Ascending aorta (tissue), 2 donors: ENCODE measurements at places on chromosomes 16 and 17.
A peak's percentile ranks its signal among the peaks of the same experiment; 100 is the strongest.

DNA sequence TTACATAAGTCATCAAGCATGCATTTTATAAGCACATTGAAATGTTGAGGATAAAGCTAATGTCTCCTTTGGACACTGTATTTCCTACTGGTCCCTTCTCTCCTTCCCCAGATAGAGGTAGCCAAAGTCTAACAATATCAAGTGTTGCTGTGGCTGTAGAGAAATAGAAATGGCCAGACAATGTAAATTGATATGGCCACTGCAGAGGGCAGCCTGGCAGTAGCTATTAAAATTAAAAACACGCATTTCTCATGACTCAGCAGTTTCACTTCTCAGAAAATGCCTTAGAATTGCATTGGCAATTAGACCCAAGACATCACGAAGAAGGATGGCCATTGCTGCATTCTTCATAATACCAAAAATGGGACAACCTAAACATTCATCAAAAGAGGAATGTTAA lies 46.8 kb upstream of the MRTFB start:
- DNase-seq = no peak

DNA sequence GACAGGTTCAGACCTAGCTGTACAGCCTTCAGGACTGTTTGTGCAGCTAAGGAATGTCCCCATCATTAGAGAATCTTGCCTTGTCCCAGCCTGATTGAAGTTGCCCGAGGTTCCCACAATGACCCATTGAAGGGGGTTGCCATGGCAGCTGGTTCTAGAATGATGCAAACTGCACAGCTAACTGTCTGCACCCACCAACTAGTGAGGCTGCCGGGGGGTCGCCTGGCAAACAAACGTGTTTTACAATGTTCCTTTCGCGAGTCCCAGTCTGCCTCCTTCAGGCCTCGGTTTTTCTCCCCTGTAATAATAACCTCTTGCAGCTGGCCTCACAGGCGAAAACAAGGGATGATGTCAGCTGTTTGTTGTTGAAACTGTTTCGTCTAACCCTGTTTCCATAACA lies 5.5 kb downstream of the C16orf96 start:
- DNase-seq = no peak

DNA sequence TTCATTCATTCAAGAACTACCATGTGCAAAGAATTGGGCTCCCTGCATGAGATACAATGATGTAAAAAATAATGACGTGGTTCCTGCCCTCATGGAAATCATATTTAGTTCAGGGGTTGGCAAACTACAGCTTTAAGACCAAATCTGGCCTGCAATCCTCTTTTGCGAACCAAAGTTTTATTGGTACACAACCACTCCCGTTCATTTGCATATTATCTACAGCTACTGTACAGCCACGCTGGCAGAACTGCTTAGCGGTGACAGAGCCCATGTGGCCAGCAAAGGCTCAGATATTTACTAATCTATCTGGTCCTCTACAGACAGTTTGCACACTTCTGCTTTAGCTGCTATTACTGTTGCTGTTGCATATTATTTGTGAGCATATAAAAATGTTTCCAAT lies 167.7 kb downstream of the XYLT1 start:
- DNase-seq = no peak

DNA sequence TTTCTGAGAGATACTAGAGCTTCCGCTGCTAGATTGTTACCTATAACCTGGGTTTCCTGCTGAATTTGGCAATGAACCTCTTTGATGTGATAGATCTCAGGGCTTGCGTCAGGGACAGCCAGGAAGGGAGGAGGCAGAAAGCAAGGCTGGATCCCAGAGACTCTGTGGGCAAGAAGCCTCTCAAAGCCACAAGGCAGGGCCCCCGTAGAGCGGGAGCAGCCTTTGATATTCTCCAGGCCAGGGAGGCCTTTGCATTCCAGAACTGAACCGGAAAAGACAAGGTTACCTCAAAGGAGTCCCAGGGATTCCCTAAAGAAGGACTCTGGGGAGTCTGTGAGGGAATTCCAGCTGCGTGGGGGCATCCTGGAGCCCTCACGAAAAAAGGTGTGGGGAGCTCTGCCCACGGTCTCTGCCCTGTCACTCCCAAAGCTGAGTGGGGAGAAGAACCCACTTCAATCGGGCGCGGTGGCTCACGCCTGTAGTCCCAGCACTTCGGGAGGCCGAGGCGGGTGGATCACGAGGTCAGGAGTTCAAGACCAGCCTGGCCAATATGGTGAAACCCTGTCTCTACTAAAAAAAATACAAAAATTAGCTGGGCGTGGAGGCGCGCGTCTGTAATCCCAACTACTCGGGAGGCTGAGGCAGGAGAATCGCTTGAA lies 14.3 kb upstream of the SCIMP start:
- DNase-seq = no peak

GRCh38 chr16:88329726-88330700 lies 52.7 kb upstream of the ZNF469 start:
- DNase-seq = no peak

- no peak for DNase-seq
Observed at GRCh38 chr17:13931111-13931526, 138.2 kb upstream of the COX10 start.

- no peak for DNase-seq
Observed at GRCh38 chr16:88732172-88732960, 26.1 kb downstream of the CTU2 start.

DNA sequence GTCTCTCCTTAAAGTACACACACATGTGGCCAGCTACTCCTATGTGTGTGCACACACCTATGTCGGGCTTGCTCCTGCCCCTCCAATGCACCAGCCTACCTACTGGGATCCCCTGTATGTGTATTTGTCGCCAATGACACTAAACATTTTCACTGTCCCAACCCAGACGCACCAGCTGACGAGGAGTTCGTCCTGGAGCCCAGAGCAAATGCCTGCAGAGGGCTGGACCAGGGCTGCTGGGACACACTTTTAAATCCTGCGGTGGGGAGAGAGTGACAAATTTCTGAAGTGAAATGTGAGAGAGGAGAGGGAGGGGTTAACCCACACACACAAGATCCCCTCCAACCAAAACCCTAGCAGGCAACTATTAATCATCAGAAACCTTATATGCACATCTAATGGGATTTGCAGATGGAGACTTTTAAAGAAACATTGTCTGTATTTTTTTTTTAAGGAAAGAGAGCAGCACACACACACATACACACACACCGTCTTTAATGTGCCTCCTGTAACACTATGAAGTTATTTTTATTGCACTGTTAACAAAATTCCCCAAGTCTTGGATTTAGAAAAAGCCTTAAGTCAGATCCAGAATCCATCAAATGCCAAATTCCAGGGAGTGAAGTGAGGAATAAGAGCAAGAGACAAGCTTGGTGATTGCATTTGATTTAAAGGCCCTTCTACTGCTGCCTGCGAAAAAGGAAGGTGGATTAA lies at the start of gene MEOX1:
Gene MEOX1 (minus strand): TSS at position 224 of the 714 bp plus-strand sequence. CDS start 388 bp downstream, outside the sequence.
- DNase-seq = no peak

GRCh38 chr17:74326506-74326905 lies 480 bp downstream of the KIF19 start:
- no peak for DNase-seq

DNA sequence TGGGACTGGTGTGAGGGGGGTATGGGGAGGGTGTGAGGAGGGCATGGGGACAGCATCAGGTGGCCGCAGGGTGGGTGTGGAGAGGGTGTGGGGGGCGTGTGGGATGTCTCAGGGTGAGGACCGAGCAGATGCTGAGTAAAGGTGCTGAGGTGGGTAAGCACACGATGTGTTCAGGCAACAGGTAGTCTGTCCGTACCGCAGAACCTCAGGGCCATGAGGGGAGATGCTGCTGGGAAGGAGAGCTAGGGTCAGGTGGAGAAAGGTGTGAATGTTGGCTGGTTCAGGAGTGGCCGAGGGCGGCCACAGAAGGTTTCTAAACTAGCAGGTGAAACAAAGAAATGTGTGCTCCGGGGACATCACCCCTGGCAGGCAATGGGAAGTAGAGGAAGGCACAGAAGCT lies 80.0 kb upstream of the CDH5 start:
- DNase-seq = no peak

GRCh38 chr17:43171586-43172487 lies 823 bp downstream of the NBR1 start:
- DNase-seq = no peak

DNA sequence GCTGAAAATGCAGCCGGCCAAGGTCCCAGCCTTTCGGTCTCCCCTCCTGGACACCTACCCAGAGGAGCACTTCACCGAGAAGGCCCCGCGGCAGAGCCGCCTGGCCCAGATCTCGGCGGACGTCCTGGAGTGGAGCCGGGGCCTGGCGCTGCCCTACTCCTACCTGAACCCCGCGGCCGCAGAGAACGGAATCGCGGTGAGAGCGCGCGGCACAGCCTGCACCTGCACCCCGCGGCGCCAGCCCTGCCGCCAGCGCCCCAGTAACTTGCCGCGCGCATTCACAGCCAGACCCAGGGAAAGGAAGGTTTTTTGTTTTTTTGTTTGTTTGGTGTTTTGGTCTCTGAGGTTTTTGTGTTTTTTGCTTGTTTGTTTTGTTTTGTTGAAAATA lies 15.2 kb downstream of the ALOX12B start:
- DNase-seq = no peak

DNA sequence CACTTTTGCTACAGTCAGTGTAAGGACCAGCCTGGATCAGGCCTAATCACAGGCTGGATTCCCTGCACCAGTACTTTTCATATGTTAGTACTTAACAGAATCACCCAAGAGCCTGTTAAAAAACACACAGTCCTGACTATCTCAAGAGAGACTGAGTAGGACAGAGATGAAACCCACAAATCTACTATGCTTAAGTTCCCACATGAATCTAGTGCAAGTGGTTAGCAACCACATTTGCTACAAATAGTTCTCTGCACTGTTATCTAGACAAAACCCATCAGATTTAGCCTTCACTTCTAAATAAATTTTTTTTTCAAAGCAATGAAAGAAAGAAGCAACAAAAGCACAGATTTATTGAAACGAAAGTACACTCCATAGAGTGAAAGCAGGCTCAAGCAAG lies 38.9 kb downstream of the SSH2 start:
- no peak for DNase-seq

DNA sequence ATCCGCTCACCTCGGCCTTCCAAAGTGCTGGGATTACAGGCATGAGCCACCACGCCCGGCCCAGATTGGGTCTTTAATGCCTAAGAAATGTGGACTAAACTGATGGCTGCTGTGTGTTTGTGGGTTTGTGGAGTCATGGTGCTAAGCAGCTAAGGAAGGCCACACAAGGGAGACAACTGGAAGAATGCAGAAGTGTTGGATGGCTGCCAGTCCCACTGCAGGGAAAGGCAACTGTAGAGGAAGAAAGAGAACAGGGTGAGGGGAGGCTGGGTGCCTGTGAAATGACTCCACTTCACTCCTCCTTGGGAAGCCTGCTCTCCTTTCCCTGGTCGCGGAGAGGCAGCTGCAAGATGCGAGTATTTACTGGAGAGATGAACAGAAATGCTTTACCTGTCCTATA lies 23.5 kb upstream of the SIAH1 start:
- no peak for DNase-seq

GRCh38 chr16:28217326-28217725 lies 5.6 kb upstream of the XPO6 start:
- no peak for DNase-seq

- no peak for DNase-seq
Observed at GRCh38 chr17:4837471-4838308, 4.5 kb downstream of the MINK1 start.

- no peak for DNase-seq
Observed at GRCh38 chr16:10988164-10988803, 43.9 kb downstream of the CLEC16A start.

GRCh38 chr16:71347146-71347545 lies 11.4 kb upstream of the CALB2 start:
- no peak for DNase-seq

DNA sequence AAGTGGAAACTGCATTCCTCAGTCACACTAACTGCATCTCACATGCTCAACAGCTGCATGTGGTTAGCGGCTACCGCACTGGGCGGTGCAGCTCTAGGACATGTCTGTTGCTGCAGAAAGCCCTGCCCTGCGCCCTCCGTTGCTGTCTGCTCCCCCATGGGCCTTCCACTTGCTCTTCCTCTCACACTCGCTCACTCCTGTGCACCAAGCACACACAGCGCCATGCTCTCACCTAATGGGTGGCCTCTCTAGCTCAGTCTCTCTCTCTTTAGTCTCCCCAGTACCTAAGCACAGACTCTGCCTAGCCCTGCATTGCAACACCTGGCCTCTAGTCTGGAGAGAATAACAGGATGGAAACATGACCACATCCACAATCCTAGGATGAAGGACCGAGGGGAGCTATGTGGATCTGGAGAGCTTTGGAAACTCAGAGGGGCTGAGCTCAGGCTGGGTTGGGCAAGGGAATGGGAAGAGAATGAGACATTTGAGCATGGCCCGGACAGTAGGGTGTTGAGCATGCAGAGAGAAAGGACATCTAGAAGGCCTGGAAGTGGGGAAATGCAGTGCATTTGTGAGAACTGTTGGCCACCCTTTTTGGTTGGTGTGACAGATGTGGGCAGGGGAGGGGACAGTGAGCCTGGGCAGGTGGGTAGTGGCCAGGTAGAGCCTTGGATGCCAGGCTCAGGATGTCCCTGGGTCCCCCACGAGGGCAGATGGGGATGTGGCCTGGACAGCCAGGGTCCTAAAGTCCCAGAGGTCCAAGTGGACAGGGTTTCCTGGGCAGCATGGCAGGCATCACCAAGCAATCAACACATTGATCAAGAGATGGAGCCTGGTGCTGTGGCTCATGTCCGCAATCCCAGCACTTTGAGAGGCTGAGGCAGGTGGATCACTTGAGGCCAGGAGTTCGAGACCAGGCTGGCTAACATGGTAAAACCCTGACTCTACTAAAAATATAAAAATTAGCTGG lies 16.1 kb downstream of the SGCA start:
- DNase-seq = no peak

GRCh38 chr17:81523402-81524038 lies 4.7 kb upstream of the FSCN2 start:
- no peak for DNase-seq

GRCh38 chr17:77131904-77132303 lies 8.9 kb upstream of the SEC14L1 start:
- DNase-seq = no peak

DNA sequence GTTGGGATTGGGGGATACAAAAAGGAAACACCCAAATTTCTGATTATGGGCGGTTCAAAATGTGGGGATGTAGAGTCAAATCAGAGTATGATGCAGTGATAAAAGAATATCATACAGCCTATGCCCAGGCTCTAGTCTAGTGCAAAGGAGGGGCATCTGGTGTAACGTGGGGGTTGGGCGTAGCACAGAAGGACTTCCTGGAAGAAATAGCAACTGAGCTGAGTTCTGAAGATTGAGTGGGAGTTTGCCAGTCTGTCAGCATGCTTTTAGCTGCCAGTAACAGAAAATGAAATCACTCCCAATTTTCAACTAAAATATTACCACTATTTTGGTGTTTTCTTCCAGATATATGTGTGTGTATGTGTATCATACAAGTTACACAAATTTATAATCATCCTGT lies 196.9 kb downstream of the SPECC1 start:
- no peak for DNase-seq

DNA sequence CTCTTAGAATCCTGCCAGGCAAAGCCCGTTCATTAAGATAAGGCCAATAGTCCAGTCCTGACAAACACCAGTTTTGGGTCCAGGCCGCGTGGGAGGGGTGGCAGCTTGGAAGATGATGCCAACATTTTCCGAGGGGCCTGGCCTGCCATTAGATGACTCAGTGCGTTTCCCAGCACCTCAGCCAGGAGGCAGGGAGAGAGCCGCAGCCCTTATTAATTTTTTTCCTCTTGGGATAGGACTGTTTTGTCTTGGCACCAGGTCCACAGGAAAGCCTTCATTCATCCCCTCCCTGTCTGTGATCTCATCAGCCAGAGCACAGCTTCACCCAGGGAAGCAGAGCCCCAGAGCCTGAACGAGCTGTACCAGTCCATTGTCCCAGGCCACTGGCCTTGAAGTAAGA lies 4.7 kb upstream of the NDEL1 start:
- peak; percentile 98 for DNase-seq
